ENCODE measurements at places on chromosomes 6 and 20.

DNA sequence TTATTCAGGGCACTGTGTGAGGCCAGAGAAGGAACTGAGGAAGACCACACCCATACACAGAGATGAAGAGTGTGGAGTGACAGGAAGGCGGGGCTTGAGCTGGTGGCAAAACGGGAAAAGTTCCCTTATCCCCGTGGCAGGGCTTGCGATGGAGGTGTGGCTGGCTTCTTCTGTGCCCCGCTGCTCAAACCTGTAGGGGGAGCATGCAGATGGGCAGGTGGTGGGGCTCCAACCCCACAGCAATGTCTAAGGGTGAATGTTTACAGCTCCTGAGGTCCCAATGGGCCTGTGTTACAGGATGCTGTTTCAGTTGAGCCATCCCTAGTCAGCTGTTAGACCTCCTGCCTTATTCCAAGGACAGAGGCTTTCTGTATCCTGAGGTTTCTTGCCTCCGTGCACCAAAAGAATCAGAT, 105.9 kb downstream of the LY86 start:
- no peak for DNase-seq

DNA sequence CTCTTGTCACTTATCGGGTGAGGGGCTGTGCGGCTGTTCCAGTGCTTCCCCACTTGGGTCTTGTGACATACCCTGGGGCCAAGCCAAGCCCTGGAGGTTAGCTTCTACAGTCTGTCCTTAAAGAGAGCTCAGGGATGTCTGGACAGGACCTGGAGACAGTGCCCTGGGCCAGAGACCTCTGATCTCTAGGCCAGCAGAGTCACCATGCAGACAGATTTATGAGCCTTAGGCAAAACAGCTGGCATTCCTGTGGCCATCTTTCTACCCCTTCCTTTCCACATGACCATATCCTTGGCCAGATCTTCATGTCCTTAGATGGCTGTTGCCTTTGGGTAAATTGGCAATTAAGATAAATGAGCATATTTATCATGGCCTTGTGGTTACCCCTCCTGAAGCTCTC, 678.6 kb downstream of the MAFB start:
- DNase-seq: no peak

DNA sequence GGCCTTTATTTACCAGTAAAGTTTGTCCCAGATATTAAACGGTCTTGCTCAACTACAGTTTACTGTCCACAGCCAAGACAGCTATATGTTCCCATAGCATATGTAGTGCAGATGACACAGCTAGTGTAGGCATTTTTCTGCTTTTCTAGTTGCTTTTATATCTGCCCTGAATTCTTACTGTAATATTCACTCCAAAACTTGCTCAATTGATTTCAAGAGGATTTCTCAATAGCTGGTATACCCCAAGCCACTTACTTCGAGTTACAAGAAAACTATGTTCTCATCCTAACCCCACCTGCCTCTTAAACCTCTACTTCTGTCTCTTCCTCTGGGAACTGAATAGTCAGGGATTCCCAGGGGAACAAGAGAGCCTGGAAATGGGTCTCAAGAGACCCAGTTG, 18.9 kb upstream of the ROS1 start:
- DNase-seq: no peak

DNA sequence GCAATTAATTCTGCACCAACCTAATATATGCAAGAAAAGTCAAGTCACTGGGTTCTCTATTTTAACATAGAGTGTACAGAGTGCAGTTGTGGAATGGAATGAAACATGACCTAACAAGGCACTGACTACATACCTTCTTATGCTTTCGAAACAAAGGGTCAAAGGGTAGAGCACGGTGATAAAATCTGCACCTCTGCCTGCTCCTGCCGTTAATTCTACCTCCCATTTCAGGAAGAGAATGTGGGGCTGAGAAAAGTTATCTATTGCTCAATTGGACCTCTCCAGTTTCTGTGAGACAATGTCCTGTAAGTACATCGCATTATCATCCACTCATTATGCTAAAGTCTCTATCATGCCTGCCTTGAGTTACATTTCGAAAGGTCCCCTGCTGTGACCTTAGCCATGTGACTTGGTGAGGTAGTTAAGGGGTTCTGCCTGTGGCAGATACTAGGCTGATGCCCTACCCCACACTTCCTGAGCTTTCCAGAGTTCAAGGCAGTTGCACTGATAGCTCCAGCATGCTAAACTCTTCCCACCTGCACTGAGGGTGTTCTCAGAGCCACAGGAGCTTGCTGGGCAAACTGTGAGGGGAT, 14.0 kb upstream of the MOCS1 start:
- DNase-seq: no peak

DNA sequence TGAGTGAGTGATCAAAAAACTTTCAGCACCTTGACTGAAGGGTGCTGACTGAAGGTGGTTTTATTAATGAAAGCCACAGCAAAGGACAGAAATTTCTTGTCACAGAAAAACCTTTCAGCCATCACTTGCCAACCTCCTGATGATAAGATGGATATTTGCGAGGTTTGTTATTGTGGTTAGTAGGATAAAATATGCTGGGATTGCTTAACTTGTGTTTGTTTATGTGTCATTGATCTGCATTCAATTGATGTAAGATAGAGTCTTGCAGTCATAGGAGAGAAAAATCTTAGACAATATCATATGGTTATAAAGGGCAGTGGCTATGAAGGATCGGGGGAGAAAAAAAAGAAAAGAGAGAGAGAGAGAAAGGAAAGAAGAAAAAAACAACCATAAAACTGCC, 1.2 kb downstream of the TSBP1 start:
- no peak for DNase-seq

DNA sequence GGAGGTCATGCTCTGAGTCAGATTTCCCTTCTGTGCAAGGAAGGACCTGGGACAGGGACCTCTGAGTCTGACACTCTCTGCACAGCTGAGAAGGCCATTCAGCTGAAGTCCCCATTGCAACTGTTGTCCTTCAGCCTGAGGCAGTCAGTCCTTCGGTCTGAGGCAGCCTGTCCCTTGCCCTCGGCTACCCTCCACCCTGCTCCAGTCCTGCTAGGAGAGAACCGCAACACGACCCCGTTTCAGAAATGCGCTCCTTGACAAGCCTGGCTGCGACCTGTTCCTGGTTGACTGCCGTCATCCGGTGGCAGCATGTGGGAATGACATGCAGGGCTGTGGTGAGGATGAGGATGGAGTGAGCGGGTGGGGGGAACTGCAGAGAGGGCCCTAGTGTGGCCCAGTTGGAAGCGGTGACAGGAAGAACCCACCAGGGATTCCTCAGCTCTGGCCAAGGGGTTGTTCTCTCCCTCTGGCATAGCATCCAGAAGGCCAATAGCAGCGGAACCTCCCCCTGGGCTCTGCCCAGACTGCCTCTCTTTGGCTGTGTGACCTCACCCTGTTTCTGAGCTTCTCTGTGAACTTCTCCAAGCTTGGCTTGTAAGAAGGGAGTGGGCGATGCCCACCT, 40.3 kb upstream of the ANGPT4 start:
- peak; percentile 55 for DNase-seq

- DNase-seq: no peak
These were observed 22.0 kb upstream of the SLC2A12 start for GRCh38 chr6:134074151-134075055.

- peak; percentile 44 for DNase-seq
These were observed 96.8 kb upstream of the NFATC2 start for GRCh38 chr20:51639206-51639832.

DNA sequence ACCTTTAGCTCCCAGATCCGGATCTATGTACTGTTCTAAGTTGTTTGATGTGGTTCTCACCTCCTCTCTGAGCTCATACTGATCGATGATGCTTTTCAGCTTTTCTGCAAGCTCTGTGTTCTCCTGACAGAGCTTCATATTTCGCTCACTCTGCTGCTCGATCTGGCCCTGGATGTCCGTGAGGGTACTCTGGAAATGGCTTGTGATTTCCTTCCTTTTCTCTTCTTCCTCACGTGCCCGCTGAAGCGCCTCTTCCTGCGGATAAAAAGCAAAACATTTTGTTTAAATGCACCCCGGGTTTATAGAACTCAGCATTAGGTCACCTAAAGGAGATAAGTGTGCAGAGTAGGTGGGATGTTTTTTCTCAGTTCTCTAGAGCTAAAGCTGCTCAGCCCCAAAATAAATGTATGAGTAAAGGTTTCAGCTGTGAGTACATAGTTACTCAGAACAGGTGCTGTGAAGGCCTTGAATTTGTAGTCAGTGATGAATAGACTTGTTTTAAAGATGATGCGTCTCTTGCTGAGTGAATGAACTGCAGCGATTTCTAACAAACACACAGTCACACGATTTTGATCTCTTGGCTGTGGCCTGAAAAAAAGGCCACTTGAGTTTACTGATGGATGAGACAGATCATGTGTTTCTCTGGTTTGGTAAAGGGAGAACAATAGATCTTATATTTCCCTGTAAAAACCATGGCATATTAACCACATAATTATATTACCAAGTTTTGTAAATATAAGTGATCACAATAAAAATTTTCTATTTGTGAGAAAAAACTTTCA, 29.1 kb downstream of the TXLNB start:
- DNase-seq: no peak

DNA sequence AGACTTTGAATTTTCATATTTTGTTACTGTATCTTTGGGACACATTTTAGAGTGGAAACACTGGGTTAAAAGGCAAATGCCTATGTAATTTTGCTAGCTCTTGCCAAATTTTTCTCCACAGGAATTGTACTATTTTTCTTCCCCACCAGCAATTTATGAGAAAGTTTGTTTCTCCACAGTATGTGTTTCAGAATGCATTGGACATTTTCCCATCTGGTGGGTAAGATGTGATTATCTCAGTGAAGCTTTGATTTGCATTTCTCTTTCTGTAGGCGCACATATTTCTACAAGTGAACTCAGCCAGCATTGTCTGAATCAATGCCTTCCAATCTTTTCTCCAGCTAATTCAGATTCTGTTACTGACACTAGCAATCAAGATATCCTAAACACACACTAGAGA, 157.8 kb downstream of the RCAN2 start:
- DNase-seq: no peak

DNA sequence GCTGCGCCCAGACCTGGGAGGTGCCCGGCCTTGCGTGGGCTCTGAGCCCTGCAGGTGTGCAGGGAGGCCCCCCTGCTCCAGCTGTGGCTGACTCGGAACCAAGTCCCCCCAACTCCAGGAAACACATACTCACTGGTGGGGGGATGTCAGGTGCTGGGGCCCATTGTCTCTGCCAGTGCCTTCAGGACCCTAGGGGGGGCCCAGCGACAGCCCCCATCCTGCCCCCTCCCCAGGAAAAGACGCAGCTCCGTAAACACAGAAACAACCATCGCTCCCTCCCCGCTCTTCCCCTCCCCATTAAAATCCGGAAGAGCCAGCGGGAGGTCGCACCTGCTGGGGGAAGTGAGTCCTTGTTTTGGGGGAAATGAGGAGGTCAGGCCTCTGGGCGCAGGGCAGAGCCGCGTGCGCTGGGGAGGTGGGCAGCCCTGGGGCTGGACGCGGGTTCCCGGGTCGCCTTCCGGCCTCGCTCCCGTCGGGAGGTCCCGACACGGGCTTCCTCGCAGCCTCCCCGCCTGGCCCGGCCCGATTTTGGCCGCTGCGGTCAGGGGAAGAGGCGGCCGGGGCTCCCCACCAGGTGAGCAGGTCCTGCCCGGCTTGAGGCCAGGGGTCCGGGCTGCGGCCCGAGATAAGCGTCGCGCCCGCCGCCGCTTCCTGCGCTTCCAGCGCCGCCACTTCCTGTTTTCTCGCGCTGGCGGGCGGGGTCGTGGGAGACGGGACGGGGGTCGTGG, 6.2 kb downstream of the C20orf204 start:
- no peak for DNase-seq

DNA sequence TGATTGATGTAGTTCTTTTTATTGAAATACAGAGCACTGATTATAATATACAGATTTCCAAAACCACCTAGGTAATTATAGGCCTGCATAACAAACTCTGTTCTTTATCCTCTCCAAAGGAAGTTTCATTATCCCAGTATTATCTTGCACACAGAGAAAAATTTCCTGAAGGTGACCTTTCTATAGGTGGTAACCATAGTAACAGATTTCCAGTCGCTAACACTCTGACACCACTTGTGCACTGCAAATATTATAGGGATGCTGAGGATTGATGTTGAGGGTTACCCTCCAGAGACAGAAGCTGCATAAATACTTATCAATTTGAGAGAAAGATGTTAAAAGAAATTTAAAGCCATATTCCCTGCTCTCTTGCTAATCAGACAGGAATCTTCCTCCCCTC, 274.5 kb upstream of the NRSN1 start:
- no peak for DNase-seq

DNA sequence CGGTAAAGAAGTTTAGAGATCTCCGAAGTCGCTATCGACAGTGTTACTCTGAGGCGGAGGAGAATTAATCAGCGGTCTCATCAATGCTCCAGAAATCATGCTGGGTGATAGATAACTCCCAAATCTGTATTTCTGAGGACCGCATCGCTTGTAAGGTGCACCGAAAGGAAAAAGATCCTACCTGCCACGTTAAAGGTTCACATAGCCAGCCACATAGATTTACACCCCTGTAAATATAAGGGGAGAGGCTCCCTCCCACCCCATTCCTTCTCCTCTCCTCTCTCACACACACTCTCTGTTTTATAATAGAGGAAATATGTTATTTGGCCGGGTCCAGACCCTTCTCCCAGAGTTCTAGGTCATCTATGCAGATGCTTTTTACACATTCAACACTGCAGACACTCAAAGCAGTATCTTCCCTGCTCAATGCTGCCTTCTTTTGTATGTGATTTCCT, 620 bp upstream of the DEK start:
- DNase-seq: no peak

GRCh38 chr6:111774346-111774703, 98.9 kb downstream of the FYN start:
- DNase-seq: no peak

GRCh38 chr6:18245642-18246041, 18.7 kb downstream of the DEK start:
- no peak for DNase-seq

- no peak for DNase-seq
These were observed 2.7 kb downstream of the SLC35B3 start for GRCh38 chr6:8432614-8433013.

GRCh38 chr6:42820512-42821340, 38.9 kb downstream of the BICRAL start:
- peak; percentile 31 for DNase-seq

DNA sequence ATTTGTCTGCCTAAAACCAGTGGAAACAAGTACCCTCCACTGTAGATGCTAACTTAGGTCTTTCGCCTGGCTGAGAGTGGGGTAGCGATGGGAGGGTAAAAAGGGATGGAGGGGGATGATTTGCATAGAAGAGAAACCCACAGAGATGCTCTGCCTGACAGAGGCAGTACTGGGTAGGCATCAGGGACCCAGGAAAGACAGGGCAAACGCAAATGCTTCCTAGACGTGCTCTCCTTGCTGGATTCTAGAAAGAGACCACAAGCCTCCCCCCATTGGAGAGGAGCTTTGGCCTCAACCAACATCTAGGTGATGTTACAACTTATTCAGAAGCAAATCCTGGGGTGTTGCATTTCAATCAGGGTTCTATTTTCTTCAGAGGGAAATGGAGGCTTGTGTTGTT, 3.2 kb downstream of the OLIG3 start:
- DNase-seq: no peak

DNA sequence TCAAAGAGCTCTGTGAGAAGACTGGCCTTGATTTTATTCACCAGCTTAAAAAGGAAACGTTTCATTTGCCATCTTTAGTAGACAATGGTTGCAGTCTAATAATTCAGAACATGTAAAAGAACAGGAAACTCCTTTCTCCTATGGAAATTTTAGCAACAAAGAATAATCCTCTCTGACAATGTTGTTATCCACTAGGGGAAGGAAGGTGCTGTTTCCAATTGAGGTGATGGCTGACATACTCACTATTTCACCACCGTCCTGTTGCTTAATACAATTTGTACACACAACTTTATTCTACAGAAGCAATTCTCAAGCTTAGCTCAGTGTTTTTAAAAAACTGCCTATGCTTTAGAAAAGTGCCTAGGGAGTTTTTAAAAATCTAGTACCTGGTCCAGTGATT, 192.7 kb downstream of the ARHGAP18 start:
- no peak for DNase-seq
